DMS 273 treated with DMSO at 0.1 percent for 48 hours (cell line): ENCODE measurements at places on chromosomes 5 and 9.
A peak's percentile ranks its signal among the peaks of the same experiment; 100 is the strongest.

DNA sequence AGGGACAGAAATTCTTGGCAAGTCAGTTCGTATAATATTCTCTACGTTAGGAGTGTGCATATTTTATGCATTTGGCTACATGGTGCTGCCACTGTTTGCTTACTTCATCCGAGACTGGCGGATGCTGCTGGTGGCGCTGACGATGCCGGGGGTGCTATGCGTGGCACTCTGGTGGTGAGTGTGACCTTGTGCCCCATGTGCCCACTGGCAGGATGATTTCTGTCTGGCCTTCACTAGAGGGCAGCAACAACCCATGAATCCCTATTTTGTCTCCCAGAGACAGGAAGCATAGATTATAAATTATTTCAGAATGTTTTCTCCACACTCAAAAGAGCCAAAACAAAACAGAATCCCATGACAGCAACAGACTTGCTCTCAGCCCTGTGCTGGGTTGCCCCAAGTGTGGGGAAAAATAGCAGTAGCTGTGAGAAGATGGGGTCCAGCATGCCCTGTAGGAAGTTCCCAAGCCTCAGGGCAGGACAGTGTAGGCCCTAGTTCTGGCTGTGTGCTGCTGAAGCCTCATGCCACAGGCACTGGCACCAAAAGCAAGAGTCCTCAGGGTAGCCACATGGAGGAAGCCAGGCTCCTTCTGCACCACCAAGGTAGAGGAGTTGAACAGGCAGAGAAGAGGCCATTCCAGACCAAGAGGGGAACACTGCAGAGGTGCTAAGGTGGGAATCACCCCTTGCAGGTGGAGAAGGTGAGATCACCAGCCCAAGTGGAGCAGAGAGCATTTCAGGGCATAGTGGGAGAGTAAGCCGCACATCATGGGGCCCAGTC, 16.0 kb downstream of the SLC22A5 start:
- peak; percentile 12 for DNase-seq

DNA sequence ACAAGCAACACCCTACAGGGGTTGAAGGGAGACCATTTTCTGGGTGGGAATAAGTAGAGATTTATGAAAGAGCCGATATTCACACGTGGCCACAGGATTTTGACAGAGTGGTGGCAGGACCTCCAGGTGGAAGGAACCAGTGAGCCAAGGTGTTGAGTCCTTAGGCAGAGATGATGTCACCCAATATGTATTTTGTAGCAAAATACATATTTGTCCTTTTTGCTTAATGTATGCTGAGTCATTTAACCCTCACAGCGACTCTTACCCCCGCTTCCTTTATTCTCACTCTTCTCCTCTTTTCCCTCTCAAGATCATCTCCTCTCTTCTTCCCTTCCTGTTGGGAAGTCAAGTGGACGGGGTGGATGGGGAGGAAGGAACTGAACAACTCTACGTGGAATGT, 215.7 kb upstream of the S1PR3 start:
- no peak for DNase-seq

- no peak for DNase-seq
Observed at GRCh38 chr5:154520861-154521453, 42.9 kb upstream of the HAND1 start.

- no peak for DNase-seq
Observed at GRCh38 chr5:144032375-144032774, 138.1 kb downstream of the YIPF5 start.
